ENCODE measurements at places on chromosomes 1 and 21.

DNA sequence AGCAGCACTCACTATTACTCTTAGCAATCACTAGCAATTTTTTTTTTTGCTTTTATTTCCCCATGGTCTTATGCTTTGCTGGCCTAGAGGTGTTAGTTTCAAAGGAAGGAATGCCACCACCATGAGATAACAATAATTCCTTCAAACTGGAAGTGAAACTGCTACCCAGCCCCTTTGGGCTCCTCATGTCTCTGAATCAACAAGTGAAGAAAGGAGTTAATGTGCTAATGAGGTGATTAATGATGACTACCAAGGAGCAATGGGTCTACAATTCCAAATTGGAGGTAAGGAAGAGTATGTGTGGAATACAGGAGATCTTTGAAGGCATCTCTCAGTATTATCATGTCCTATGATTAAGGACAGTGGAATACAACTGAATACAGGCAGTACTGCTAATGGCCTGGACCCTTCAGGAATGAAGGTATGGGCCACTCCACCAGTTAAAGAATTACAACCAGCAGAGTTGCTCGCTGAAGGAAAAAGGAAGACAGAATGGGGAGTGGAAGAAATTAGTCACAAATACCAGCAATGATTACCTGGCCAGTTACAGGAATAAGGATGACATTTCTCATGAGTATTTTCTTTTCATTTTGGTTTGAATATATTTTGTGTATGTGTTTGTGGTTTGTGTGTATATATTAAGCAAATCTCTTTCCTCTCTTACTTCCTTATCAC lies 652.9 kb downstream of the ADGRL2 start:
- no peak for DNase-seq

DNA sequence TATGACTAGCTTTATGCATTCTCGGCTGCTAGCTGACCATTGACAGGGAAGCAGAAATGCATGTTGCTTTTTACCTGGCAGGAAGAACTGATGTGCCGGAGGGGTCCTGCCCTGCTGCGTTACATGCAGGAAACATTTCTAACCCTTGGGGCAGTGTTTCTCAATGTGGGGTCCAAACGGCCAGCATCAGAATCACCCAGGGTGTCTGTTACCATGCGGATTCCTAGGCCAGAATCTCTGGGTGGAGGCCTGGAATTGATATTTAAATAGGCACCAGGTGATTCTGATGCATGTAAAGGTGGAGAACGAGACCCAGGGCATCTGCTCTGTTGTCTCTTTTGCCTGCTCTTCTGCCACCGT lies 182.7 kb downstream of the PCP4 start:
- no peak for DNase-seq

DNA sequence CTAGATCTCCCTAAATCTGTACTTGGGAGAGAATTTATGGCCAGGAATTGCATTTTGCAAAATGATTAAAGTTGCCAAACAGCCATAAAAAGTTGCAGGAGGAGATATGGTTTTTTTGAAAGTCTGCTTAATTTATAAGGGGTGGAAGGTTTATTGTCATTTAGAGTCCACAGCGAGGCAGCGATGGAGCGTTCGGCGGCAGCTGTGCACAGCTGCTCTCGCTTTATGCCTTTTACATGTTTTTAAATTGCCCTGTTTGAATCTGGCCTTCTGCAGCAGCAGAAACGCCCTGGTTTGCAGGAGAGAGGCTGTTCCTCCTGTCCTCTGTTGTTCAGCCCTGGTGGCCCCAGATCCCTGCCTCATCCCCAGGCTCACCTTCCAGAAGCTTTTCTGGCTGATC lies 144.9 kb upstream of the POU3F1 start:
- DNase-seq, result no peak

DNA sequence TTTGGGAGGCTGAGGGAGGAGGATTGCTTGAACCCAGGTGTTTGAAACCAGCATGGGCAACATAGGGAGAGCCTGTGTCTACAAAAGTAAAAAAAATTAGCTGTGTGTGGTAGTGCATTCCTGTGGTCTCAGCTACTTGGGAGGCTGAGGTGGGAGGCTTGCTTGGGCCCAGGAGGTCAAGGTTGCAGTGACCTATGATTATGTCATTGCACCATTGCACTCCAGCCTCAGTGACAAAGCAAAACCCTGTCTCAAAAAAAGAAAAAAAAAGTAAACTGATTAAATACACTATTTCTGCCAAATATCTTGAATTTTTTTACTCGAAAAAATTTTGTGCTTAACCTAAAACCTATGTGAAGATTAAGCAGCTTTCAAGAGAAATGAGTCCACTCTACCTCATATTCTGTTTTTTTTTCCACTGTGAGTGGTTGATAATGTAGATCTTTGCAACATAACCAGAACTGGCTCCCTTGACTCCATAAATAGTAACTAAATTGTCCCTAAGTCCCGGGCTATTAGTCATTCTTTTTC lies 19.4 kb upstream of the ZNF281 start:
- peak; percentile 75 for DNase-seq

DNA sequence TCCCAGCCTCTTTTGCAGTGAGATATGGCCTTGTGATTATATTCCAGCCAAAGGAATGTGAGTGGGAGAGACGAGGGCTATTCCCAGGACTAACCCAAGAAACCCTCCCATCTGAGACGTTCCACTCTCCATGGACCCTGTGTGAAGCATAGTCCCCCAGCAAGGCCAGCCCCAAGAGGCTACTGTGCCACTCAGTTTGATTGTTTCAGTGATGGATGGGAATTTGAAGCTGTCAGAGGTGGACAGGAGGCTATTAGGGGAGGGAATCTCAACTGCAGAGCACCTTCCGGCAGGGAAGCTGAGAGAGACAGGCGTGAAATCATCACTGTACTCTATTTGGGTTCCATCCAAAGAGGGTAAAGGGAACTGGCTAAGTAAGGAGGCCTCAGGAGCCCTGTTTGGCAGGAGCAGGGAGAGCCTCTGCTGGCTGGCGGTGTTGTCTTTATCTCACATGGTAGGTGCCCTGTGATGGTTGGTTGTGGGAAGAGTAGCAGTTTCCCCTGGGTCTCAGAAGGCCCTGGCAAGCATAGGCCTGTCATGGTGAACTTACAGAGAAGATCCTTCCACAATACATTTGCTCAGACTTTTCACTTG lies 3.4 kb upstream of the TEX35 start:
- no peak for DNase-seq

DNA sequence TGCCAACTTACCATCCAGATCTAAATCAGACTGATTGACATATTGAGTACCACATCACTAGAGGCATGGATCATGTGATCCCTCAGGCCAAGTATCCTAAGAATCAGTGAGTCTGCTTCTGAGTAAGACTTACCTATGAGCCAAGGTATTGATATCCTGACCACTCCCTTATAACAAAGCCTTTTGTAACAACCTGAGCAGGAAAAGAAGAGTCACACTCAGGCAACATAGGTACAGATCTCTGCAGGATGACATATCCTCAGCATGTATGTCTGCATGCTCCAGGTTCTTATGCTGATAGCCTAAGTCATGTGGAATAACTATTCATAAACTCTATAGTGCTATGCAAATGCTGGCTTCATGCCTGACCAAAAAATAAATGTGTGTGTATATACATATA lies 2.3 kb upstream of the LCE1A start:
- no peak for DNase-seq

- DNase-seq, result no peak
These were observed 1538.9 kb downstream of the PLA2G4A start for GRCh38 chr1:188367661-188368060.

DNA sequence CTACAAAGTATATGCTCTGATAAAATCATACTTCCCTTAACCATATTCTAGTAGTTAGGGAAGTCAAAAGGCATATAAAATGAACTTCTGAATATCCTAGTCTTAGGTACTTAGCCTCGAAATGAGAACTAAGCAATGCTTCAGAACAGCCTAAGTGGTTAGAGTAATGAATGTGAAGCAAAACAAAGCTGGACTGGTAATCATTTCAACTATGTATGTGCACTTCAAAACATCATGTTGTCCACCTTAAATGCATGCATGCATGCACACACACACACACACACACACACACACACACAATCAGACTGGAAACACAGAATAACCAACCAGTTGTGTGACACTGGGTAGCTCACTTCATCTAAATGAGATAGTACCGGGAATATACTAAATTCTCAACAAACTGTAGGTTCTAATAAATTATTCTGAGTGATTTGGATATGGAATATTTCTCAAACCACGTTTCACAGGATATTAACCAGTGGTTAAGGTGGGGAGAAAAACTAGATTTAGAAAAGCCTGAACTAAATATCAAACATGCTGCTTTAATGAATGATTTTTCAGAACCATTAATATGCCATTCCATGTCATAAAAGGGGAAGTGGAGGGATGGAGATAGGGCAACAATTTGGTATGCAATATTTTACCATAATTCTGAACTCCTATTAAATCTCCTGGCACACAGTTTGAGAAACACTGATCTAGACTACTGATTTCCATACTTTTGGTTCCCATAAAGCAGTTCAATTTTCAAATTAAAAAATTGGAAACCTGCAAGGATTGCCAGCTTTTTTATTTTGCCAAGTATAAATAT lies 19.5 kb downstream of the RNF115 start:
- no peak for DNase-seq

- peak; percentile 57 for DNase-seq
These were observed 575 bp downstream of the RRAGC start for GRCh38 chr1:38858833-38859560.

DNA sequence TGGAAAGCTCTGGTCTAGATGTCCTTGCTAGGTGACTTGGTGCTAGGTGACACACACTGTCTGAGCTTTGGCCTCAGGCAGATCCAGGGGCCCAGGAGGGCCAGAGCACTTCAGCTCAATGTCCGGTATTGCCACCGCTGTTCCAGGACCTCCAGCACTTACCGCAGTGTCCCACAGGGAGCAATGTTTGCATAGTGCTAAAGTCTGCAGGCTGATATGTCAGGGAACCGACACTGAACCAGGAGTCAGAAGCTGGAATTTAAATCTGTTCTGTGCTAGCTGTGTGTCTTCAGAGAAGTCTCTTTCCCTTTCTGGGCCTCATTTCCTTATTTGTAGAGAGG lies 19.3 kb downstream of the DHCR24 start:
- DNase-seq, result no peak

DNA sequence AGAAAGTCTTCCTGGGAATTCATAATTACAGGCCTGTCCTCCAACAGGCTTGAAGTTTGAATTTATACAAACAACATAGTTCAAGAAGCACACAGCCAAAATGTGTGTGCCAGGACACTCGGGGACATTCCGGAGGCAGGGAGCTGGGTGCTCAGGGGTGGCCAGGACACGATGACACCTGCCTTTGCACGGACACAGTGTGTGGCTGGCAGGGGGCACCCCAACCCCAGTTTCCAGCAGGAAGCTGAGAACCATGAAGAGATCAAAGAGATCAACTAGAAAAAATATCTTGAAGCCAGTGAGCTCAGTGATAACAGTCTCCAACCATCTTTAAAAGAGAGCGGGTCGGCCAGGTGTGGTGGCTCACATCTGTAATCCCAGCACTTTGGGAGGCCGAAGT lies 32.5 kb upstream of the TRAPPC10 start:
- no peak for DNase-seq

DNA sequence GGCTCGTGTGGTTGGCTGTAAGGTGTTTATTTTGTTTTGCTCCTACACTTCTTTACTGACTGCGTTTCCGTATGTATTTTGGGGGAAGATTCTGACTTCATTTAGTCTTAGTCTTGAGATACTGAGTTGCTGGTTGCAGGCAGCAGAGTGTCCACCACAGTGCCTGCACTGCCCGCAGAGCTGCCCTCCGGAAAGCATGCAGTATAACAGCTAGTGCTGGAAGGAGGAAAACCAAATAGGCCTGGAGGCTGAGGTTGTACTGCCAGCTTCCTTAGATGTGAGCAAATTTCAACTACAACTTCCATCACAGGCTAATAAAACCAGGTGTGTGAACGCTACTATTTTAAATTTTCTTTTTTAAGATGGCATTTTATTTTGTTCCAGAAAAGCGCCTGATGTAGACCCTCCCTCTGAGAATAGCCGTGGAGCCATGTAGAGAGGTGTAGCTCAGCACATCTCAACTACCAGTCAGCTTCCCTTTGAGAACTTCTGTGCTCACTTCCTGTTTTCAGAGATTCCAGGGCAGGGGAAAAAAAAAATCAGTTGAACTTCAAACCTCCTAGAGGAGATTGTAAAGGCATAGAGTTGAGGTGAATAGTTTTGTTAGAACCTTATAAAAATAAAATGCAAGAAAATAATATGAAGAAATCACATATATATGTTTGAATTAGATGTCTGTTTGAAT lies 17.6 kb downstream of the LMO4 start:
- no peak for DNase-seq

DNA sequence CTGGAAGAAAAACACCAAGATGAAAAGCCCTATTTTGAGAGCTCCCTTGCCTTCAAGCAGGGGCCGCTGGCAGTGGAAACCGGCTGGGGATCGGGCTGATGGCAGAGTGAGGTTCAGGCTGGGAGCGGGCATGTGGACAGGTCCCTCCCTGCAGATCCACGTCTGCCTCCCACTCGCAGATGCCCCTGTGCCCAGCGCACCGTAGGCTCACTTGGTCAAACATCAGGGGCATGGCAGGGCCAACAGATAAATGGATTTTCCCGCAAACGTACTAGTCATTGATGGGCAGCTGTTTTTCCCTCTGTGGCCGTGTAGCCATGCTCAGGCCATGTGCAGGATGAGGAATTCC lies 6.6 kb upstream of the C1orf174 start:
- DNase-seq, result no peak
